Smooth muscle cell of bladder (primary cell): ENCODE measurements at places on chromosomes 7 and 10. TPM values are rescaled to one million over a fixed set of nuclear protein-coding genes. Genes with fewer than 3 reads are reported as not detected.

FEZF1 gene
- total RNA-seq: not detected in 2 replicates

PRRT4 gene
- total RNA-seq: 0.18 TPM in 1 of 2 replicates, not detected in the other

NODAL gene
- not detected in 2 replicates for total RNA-seq

WEE2 gene
- not detected in 2 replicates for total RNA-seq

NCAPG2 gene
- 5.3 and 7.0 TPM in 2 replicates for total RNA-seq

RADIL gene
- total RNA-seq: 0.46 and 0.57 TPM in 2 replicates

GPER1 gene
- total RNA-seq: 1.00 and 1.5 TPM in 2 replicates

ACTL6B gene
- not detected in 2 replicates for total RNA-seq

POLL gene
- total RNA-seq: 9.5 and 10.0 TPM in 2 replicates

GIMAP1 gene
- total RNA-seq: under 0.01 TPM in 2 replicates

MCM10 gene
- total RNA-seq: 1.00 and 1.2 TPM in 2 replicates
